ENCODE measurements at places on chromosomes 5 and 9. TPM values are rescaled to one million over a fixed set of nuclear protein-coding genes. Genes with fewer than 3 reads are reported as not detected.

Gene CDC20B
- 0.34 TPM for total RNA-seq

DNA sequence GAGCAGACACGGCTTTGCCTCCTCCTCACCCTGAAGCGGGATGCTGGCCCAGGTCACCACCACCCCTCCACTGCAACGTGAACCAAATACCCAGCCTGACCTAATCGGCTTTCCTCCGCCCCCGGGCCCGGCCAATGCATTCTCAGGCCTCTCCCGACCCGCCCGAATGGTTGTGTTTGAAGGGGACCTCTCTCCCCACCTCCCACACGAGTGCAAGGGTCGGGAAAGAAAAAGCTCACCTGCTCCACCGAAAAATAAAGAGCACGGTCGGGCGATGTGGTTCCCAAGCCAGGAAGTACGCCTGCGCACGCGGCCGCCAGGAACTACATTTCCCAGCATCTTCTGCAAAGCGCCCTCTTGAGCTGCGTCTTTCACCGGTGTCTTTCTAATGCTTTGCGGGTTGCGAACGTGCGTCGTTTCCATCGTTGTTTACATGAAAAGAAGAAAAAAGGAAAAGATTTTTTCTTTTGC is at the start of gene ZNF883:
Gene ZNF883, minus strand, starts transcription at position 282 of the 471 bp plus-strand sequence.
- peak within 1 kb of the TSS; percentile 94 for H3K4me3 ChIP-seq
- peaks cover 17% of the 10 kb centered on the region for H3K36me3 ChIP-seq
- peak within 1 kb of the TSS; percentile 85 for H3K27ac ChIP-seq
- DNase-seq = peak; percentile 81

- no peak overlapping the region for H3K27ac ChIP-seq
- H3K4me3 ChIP-seq = no peak overlapping the region
- no peaks in the 10 kb centered on the region for H3K36me3 ChIP-seq
- no peaks in the 10 kb centered on the region for H3K4me1 ChIP-seq
- DNase-seq = no peak
Observed at GRCh38 chr5:39661026-39661779, 236.4 kb upstream of the DAB2 start.

Gene TBC1D2
- 7.6 TPM for total RNA-seq

DNA sequence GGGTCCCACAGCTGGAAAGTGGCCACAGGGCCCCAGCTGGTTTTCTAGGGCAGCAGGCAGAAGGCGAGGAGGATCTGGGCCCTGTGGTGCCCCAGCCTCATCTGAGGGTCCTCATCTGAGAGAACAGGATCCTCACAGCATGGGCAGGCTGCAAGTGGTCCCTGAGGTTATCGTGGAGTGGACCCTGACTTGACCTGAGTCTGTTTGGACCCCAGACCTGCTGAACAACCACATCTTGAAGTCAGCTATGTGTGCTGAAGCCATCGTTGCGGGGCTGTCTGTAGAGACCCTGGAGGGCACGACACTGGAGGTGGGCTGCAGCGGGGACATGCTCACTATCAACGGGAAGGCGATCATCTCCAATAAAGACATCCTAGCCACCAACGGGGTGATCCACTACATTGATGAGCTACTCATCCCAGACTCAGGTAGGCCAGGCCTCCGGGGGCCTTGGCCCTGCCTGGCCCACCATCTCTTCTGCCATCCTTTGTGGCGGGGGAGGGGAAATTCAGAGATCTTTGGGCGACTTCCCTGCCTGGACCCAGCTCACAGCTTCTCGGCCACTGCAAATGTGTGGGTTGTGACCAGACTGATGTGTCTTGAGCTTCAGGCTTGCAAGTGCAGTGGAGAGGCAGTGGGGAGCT is 24.0 kb downstream of the TGFBI start:
- no peak for DNase-seq
- H3K4me3 ChIP-seq = no peak overlapping the region
- H3K4me1 ChIP-seq = peaks cover 9% of the 10 kb centered on the region
- H3K36me3 ChIP-seq = no peaks in the 10 kb centered on the region

DNA sequence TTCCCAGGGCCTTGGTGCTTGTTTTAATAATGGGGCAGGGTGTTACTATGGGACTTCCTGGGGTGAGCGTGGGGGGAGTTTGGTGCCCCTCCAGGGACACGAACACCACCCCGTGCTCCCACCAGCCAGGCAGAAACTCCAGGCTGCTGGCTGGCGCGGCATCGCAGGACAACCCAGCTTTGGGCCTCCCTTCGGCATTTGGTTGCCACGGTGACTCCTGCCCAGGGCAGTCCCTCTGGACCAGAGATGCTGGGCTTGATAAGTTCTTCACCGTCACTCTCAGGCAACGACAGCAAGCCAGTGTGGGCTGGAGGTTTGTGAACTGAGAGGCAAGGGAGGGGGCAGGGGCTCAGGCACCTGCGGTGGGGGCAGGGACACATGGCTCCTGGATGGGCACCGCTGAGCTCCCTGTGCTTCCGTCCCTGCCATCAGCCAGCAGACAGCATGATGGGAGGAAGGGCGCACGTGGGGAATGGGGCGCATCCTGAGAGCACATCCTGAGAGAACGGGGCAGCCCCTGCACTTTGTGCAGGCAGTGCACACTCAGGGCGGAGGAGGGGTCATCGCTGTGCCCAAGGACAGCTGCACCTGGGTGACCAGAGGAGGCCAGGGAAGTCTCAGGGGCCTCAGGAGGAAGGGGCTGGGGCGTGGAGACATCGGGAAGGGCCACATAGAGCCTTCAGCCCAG is 116.4 kb downstream of the RXRA start:
- H3K4me3 ChIP-seq = no peak overlapping the region
- no peak overlapping the region for H3K27ac ChIP-seq
- peaks cover 21% of the 10 kb centered on the region for H3K4me1 ChIP-seq
- H3K36me3 ChIP-seq = no peaks in the 10 kb centered on the region
- peak; percentile 73 for DNase-seq

Gene FRMPD1
- 38.1 TPM for total RNA-seq

GRCh38 chr9:125700791-125701190 is 6.2 kb downstream of the MAPKAP1 start:
- no peak for DNase-seq
- peaks cover 10% of the 10 kb centered on the region for H3K4me1 ChIP-seq
- no peak overlapping the region for H3K4me3 ChIP-seq
- no peak overlapping the region for H3K27ac ChIP-seq
- no peaks in the 10 kb centered on the region for H3K27me3 ChIP-seq

Gene GABRG2
- total RNA-seq = 4.5 TPM

DNA sequence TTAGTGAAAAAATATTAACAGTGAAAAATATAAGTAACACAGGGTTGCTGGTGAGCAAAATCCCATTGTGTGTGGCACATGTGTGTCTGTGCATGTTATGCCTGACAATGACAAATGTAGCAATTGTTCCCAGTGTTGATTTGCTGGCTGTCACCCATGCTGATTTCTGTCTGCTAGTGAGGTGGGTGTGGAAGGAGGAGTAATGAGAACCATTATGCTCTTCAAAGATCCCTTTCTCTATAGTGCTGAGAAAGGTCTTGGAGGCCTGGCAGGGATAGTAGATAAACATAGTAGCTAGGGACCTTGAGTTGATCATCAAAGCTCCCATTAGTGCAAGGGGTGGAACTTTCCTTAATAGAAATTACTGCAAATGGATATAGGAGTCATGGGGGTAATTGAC is 152.5 kb upstream of the CLINT1 start:
- H3K27ac ChIP-seq = no peak overlapping the region
- DNase-seq = no peak
- H3K4me1 ChIP-seq = no peaks in the 10 kb centered on the region
- no peaks in the 10 kb centered on the region for H3K36me3 ChIP-seq

- H3K27me3 ChIP-seq = peaks cover 4% of the 10 kb centered on the region
- no peak overlapping the region for H3K27ac ChIP-seq
- no peak for DNase-seq
Observed at GRCh38 chr5:922436-923280, 30.0 kb downstream of the TRIP13 start.

GRCh38 chr5:137370096-137371071 is 128.7 kb downstream of the SPOCK1 start:
- H3K36me3 ChIP-seq = no peaks in the 10 kb centered on the region
- no peak overlapping the region for H3K4me3 ChIP-seq
- H3K27ac ChIP-seq = peak overlapping the region; percentile 44
- DNase-seq = peak; percentile 31

Data from glutamatergic neuron (in vitro differentiated cells).